Iris pigment epithelial cell (primary cell): ENCODE measurements at places on chromosomes 3 and 15.

GRCh38 chr3:17806201-17806600, 63.8 kb upstream of the TBC1D5 start:
- DNase-seq, result no peak

- no peak for DNase-seq
Measured at GRCh38 chr3:139522421-139522820, 17.1 kb downstream of the RBP1 start.

GRCh38 chr3:176927706-176928581, 269.3 kb downstream of the TBL1XR1 start:
- no peak for DNase-seq

GRCh38 chr15:34657469-34658127, 74.1 kb upstream of the GOLGA8B start:
- no peak for DNase-seq

- no peak for DNase-seq
Measured at GRCh38 chr15:71071529-71071928, 43.7 kb upstream of the THSD4 start.

DNA sequence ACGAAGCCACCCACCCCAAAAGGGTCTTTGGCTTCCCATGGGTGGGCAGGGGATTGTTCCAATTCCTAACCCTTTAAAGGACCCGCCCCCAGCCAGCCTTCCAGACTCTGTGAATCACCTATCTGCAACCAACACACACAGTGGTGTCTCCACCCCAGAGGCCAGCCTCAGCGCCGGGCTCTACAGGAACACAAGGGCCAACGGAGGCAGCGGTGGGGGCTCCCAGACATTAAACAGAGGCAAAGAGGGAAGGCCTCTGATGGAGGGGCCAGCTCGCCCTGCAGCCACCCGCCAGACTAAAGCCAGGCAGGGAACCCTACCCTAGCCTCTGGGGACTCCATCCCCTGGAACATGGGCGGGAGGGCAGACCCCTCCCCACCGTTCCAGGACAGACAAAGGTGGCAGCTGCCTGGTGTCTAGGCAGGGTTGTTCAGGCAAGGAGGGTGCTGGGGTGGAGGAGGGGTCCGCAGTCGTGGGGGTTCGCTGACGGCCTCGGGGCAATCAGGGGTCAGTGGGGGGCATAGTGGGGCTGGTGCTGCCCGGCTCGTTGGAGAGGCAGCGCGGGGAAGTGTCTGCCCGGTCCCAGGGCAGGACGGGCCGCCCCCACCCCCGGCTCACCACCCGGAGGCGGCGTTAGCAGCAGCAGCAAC, 448 bp downstream of the SHISA5 start:
- DNase-seq, result peak; percentile 72

DNA sequence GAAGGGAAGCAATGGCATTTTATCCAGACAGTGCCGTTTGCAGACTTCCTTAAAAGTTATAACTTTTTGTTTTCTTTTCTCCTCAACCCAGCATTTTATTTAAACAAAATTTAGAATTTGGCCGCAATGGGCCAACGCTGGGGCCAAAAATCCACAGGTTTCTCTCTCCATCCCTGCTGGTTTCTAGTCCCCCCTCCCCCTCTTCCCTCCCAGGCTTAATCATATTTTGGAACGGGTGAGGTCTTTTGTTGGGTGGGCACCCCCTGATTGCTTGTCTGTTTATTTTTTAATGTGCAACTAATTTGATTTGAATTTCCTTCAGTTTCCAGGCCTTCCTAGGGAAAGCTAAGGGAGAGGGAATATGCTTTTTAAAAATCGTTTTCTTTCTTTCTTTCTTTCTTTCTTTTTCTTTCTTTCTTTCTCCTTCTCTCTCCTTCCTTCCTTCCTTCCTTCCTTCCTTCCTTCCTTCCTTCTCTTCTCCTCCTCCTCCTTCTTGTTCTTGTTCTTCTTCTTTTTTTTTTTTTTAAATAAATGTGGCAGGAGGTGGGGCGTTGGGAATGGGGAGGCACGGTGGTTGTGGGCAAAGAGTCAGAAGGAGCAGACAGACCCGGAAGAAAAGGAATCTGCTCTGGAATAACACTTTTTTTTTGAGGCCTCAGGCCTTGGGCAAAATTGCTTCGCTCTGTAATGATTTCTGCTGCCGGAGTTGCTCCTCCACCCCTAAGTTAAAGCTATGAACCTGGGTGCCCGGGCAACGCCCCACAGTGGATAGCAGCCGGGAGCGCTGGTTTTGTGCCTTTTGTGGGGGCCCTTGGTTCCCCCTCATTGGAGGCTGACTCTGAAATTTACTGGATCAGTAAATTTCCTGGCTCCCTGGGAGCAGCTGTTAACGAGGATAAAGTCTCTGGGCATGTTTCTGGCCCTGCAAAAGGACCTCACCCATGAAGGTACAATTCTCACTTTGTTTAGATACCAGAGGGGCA, 1.9 kb downstream of the FNDC3B start:
- DNase-seq, result no peak

DNA sequence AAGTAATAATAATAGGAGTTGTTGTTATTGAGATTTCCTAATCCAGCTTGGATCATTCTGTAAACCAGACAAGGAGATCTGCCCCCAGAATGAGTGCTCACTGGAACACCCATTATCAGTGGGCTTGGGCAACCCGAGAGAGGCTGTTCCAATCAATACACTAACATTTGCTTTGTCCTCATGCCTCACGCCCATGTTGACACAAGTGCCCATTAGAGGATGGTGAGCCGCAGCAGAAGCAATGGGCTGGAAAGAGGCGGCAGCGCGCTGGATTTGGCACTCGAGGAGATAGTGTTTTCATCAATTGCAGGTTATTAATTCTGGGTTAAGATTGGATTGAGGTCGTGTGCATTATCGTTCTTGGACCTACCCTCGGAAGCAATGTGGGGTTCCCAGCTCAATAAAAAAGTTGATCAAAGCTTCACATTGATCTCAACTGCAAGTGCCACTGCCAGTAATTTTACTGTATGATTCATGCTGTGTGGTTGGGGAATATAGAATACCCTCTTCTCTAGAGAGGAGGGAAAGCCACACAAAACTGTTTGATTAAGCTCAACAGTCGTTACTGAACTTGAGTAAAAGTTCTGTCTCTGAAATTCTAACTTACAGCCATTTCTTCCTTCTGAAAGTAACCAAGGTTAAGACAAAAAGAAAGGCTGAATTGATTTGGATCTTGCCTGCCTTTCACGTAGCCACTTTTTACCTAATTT, 15.7 kb downstream of the LYZL4 start:
- DNase-seq, result no peak

DNA sequence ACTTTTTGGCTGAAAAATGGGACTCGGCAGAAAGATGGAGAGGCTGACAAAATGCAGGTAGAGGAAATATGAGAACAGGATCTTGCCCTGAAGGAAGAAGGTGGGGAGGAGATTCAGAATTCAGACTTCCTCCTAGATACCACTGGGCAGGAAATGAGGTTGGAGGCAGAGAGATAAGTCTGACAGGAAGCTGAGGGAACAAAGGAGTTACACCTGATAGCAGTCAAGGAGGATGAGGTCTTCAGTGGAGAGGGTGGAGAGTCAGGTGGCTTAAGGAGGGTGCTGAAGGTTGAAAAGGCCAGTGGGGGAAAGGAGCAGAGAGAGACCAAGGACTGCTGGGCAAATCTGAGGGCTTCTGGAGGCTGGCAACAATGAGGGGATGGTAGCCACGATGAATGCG, 56.8 kb downstream of the CCR4 start:
- no peak for DNase-seq

GRCh38 chr15:79966634-79967297, 4.2 kb downstream of the BCL2A1 start:
- DNase-seq, result no peak

DNA sequence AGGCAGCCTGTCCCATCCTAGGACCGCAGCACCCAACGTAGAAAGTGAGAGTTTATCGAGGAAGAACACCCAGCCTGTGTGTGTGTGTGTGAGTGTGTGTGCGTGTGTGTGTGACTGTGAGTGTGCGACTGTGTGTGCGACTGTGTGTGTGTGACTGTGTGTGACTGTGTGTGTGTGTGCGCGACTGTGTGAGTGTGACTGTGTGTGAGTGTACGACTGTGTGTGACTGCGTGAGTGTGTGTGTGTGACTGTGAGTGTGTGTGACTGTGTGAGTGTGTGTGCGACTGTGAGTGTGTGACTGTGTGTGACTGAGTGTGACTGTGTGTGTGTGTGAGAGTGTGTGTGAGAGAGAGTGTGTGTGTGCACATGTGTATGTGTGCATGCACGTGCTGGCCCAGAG, 15.1 kb upstream of the DLL4 start:
- DNase-seq, result no peak

DNA sequence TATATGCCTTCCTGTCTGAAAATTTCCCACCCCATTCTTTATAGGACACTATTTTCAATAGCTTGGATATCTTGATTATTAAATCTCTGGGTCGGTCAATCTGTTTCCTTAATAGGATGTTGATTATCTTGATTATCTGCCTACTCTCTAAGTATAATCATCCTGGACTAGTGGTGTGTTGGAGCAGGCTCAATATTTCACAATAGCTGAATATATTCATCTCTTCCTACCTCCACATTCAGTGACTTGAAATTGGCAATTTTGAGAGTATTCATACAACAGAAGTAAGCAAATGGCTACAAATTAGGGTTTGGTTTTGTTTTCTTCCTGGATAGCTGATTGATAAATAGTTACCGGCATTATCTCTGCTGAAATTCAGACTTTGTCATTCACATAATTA, 1162.6 kb downstream of the ROBO1 start:
- DNase-seq, result peak; percentile 62

- DNase-seq, result peak; percentile 63
Measured at GRCh38 chr3:17412950-17413530, 329.4 kb downstream of the TBC1D5 start.

GRCh38 chr3:78174821-78175220, 1134.9 kb downstream of the ROBO2 start:
- DNase-seq, result peak; percentile 17

DNA sequence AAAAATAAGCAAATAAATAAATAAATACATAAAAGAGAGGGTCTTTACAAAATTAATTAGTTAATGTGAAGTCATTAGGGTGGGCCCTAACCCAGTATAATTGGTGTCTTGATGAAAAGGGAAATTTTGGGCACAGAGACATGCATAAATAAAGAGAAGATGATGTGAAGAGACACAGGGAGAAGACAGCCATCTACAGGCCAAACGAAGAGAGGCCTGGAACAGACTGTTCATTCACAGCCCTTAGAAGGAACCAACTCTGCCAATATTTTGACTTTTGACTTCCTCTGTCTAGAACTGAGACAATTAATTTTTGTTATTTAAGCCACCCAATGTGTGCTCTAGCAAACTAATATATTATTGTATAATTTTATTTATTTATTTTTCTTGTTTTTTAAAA, 29.6 kb upstream of the SELENOK start:
- DNase-seq, result peak; percentile 29

GRCh38 chr15:84982301-84982920, 755 bp downstream of the PDE8A start:
- DNase-seq, result peak; percentile 45

- peak; percentile 62 for DNase-seq
Measured at GRCh38 chr15:64842986-64843561, 1.4 kb downstream of the PLEKHO2 start.

DNA sequence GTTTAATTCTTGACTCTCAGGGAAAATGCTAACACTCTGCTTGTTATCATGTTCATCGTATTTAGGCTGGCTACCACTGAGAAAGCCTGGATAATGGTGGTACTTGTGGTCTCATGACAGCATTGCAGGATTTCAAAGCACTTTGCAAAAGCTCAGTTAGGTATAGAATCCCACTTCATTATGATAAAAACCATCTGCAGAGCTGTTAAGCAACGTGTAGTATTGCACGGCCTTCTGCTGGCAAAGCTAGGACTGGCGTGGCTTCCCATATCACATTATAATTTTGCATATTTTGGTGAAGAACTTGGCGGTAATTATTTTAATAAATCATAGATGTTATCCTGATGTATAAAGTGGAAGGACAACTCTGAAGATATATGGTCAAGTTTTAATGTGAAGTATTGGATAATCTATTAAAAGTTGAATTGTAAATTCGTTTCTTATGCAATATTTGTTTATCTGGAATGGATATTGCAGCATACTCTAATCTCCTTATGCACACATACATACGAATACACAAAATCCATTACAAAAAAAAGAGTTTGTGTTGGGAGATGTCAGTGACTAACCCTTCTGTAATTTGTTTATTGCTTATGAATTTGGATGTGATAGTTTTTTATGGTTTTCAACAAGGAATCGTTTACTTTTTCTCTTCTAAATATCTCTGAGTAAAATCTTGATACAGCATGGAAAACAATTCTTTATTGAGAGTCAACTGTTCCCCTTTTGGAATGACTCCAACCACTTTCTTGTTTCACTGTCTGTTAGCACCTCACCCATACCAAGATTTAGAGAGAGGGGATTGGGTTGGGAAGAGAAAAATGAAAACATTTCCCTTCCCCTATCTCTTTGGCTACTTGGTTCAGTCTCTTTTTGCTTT, 9.2 kb downstream of the RAB8B start:
- DNase-seq, result peak; percentile 77

GRCh38 chr3:140830391-140830790, 111.2 kb upstream of the SLC25A36 start:
- no peak for DNase-seq

- peak; percentile 38 for DNase-seq
Measured at GRCh38 chr3:165855581-165855980, 18.4 kb upstream of the BCHE start.

DNA sequence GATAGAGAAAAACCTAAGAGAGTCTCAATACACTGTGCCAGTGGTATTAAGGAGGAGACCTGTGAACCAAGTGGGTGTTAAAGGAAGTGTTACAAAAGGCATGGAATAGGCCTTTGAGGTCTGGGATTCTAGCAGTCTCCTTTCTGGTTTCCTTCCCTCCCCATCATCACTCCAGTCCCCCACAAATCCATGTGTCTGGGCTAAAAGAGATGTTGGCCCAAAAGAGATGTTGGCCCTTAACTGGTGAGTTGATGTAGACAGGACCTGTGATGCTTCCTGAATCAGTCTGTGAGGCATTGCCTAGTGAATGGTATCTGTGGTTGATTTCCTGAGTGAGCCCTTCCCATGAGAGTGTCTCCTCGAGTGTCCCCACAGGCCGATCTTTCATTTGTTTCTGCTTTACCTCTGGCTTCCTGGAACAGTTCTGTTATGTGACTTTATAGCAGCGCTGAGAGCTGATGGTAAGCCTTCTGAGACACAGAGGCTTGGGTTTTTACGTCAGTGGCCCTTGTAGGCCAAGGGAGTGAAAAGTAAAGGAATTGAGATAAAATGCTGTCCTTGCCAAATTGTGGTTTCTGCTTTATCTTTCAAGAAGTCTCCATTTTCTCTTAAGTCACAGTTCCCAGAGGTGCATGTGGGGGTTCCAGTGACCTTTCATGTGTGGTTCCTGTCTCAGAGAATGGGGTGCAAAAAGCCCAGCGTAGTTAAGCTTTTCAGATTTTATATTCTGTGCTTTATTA, 87.8 kb downstream of the KLHL25 start:
- DNase-seq, result peak; percentile 81

DNA sequence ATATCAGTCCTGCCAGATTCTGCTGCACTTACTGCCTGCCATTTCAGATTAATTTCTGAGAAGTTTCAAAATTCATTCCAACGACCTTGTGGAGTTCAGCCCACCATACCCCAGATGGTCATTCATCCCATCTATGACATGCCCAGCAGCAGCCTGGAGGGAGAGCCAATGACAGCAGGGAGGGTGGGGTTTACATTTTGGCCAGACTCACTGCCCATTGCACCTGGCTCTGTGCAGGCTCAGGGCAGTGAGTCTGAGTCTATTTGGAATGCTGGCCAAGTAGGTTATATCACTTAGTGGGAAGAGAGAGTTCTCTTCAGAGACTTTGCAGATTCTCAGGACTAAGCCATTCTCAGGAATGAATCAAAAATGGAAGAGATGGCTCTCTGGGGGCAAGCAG, 21.5 kb downstream of the SRPRB start:
- no peak for DNase-seq
